ENCODE measurements at places on chromosomes 3 and 15.
A peak's percentile ranks its signal among the peaks of the same experiment; 100 is the strongest.

DNA sequence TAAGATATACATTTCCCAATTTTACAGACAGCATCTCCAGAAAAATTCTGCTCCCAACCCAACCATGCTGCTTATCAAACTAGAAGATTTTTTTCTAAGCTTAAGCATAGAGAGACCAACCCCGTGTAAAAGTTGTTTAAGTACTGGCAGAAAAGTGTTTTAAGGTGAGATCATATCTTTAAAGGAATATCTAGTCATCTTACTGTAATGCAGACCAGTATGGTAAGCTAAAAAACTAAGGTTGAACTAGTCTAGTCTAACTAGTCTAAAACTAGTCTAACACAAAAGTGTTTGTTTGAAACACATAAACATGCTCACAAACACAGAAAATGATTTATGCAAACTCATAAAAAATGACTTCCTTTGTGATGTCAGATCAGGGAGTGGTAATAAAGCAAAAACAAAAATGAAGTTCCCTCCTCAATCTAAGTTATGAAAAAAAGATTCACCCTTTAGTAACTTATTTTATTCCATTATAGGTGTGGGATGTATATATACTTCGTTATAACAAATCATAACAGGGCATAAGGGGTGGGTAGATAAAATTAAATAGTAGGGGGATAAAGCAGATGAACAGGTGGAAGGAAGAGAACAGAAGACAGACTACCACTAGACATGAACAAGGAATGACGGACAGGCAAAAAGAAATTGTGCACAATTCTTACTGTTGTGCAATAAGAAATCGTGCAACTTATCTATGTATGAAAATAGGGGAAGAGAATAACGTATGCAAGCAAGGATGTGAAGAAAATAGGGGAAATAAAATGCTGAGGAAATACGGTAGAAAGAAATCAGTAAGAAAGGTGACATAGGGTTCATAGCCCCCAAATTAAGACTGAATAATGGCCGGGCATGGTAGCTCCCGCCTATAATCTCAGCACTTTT is 10.0 kb downstream of the MYO5A start:
- DNase-seq, result no peak

GRCh38 chr15:81336568-81336967 is 12.6 kb upstream of the STARD5 start:
- DNase-seq, result no peak

DNA sequence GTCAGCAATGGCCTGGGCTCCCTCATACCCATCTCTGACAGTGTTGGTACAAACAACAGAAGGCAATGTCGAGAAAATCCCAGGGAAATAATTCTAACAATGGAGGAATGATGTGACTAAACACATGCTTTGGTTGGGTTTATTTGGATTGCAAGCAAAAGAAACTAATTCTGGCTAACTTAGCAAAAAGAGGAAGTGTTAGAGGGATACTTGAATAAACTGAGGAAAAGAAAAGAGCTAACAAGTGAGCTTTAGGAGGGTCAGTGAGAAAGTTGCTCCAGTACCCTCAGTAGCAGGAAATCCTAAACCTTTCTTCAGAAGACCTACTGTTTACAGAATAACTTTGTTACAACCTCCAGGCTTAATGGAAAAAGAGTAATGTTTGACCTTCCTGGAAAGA is 264.6 kb upstream of the WNT5A start:
- DNase-seq, result no peak

- DNase-seq, result no peak
These were observed 27.4 kb upstream of the SNTN start for GRCh38 chr3:63624941-63625560.

GRCh38 chr3:106819440-106819839 is 557.8 kb upstream of the CCDC54 start:
- DNase-seq, result no peak

DNA sequence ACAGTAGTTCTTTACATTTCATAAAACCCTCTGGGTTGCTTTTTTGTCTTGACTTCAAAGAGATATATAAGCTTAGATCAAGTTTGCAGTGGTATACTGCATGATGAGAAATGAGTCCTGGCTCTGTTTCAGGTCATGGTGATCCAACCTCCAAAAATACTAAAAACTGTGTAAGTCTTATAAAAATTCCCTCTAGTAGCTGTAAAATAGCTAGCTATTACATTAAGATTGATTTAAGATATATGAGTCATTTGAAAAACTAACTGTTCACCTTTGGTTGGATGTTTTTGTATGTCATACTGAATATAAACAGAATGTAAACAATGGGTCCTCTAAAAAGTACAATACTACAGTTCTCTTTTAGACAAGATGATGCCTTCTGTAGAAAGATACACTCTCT is 879.2 kb downstream of the ROBO1 start:
- DNase-seq, result no peak

- no peak for DNase-seq
These were observed 48.3 kb downstream of the EXD1 start for GRCh38 chr15:41182266-41182665.

DNA sequence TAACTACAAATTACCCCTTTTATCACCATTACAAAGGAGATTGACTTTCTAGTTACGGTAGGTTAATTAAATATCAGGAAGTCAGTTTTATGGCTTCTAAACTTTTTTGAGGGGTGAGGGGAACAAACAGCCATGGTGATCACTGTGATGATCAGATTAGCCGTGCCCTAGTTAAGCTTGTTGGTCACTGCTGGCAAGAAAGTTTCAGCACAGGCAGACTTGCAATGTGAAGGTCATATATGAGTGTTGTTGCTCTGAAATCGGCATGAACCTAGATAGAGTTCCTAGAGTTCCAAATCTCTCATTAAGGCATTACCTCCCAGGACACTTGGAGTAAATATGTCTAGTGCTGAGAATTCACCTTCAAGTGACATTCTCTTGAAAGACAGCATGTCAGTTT is 156.6 kb downstream of the GHSR start:
- no peak for DNase-seq

DNA sequence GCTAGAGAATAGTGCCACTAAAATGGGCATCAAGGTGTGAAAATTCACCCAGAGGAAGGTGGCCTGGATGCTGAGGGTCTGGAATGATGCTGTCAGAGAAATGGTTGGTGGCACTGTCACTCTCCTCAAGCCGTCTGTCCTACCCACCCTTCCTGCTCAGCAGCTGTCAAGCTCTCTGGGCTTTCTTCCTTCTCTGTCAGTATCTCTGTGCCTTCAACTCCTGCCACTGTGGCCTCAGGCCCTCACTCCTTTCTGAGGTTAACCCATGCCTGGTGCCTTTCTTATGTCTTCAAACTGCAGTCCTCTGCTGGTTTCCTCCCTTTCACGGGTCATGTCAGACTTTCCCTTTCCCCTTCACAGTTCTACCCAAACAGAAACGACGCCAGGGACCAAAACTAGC is 4.4 kb downstream of the MYO5C start:
- no peak for DNase-seq

DNA sequence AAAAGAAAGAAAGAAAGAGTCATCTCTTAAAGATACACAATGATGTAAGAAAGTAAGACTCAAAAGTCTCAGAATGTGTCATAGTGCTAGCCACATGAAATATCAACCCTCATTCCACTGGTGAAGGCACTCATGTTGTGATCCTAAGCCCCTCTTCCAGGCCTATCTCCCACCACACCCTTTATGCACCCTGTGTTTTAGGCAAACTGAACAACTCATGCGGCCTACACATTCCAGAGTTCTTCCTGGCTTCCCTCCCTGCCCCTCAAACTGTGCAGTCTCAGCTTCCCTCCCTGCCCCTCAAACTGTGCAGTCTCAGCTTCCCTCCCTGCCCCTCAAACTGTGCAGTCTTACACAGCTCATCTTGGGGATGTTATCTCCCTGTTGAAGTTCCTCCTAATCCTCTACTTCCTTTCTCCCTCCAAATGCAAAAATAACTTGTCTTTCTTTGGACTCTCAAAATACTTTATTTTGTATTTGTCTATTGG is 69.0 kb upstream of the FNDC3B start:
- DNase-seq, result no peak

- DNase-seq, result no peak
These were observed 11.7 kb downstream of the MAP1A start for GRCh38 chr15:43529141-43529540.

- peak; percentile 45 for DNase-seq
These were observed at the start of gene PLCL2 for GRCh38 chr3:16884748-16885592. PLCL2 (plus strand) TSS chr3:16884955; CDS start chr3:16885040, 85 bp downstream.

GRCh38 chr15:86663304-86663703 is 583.6 kb downstream of the AGBL1 start:
- no peak for DNase-seq

DNA sequence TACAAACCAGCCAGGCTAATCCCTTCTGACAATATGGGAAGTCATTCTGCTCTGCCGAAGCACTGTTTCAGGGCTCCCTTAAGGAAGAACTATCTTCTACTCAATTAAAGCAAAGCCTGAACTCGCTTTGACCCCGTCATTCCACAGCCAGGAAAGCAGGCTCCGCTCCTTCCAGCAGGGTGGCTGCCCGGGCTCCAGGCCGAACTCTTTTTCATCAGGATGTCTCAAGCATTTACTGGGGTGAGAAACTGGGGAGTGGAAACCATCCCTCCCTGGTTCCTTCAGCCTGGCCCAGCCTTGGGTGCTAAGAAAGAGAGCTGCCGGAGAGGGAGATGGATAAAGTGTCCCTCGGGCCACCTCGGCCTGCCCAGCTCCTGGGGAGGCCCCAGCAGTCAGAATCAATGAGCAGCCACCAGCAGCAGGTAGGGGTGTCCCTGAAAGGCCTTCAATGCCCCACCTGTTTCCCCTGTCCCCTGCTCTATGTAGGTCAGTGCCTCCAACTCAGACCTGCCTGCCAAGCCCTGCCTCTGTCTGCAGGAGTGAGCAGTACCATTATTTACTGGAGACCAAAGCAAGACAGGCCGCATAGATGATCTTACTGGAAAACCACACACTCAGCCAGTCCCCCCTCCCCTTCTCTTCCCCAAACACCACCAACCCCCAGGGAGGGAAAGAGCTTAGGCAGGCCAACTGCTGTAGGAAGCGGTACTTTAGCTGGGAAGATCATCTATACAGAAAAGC is 225.6 kb upstream of the TLE3 start:
- no peak for DNase-seq

- no peak for DNase-seq
These were observed 14.9 kb upstream of the LEKR1 start for GRCh38 chr3:156811089-156811862.

- no peak for DNase-seq
These were observed 20.4 kb downstream of the COLQ start for GRCh38 chr3:15501126-15501525.

GRCh38 chr3:69370901-69371301 is 15.0 kb downstream of the FRMD4B start:
- DNase-seq, result no peak

GRCh38 chr3:195187609-195188425 is 83.1 kb downstream of the XXYLT1 start:
- no peak for DNase-seq

- no peak for DNase-seq
These were observed 81.1 kb downstream of the IQCH start for GRCh38 chr15:67335534-67336222.

- DNase-seq, result no peak
These were observed 40.6 kb upstream of the C3orf80 start for GRCh38 chr3:160184655-160185054.

GRCh38 chr3:105835606-105836005 is 33.2 kb downstream of the CBLB start:
- no peak for DNase-seq

GRCh38 chr3:157336252-157337009 is 100.2 kb upstream of the PTX3 start:
- no peak for DNase-seq

DNA sequence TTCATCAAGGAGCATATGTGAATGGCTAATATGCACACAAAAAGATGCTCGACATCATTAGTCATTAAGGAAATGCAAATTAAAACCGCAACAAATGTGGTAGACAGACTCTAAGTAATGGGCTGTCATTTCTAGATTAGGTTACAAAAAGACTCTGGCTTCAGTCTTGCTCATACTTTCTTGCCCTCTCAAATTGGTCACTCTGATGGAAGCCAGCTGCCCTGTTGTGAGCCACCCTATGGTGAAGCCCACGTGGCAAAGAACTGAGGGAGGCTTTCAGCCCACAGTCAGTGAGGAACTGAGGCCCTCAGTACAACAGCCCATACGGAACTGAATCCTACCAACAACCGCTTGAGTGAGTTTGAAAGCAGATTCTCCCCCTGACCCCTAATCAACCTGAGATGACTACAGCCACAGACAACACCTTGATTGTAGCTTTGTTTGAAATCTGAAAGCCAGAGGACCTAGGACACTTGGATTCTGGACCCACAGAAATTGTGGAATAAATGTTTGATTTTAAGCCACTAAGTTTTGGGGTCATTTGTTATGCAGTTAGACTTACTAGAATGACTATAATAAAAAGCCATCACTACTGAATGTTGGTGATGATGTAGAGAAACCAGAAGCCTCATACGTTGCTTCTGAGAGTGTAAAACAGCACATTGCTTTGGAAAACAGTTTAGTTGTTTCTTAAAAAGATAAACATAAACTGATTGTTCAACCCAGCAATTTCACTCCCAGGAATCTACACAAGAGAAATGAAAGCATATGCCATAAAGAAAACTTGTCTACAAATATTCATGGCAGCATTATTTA is 45.7 kb downstream of the EHHADH start:
- DNase-seq, result no peak

GRCh38 chr3:134419214-134419959 is 45.1 kb upstream of the AMOTL2 start:
- DNase-seq, result no peak

- no peak for DNase-seq
These were observed 133.5 kb downstream of the KCNMB2 start for GRCh38 chr3:178669758-178670157.

DNA sequence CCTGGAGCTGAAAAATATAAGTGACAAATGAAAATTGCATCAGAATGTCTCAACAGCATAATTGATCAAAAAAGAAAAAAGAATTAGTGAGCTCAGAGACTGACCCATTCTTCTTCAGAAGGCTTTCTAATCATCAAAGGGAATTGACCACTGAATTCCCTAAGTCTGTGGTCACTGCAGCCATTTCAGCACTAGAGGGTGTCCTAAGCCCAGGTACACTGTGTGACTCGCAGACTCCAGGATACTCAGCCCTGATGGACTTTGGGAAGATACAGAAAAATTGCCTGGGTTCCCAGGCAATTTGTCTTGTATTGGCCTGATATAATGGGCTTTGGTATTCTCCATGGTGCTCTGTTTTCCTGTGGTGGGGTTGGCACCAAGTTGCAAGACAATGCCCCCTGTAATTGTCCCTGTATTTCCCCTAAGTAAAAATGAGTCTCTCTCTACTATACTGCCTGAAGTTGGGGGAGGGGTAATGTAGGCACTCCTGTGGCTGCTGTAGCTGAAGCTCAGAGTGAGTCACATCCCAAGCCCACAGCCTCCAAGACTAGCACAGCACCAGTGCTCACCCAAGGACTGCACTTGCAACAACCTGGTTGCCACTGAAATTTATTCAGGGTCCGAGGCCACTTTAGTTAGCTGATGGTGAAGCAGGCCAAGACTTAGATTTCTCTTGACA is 256.0 kb upstream of the STAC start:
- DNase-seq, result no peak

DNA sequence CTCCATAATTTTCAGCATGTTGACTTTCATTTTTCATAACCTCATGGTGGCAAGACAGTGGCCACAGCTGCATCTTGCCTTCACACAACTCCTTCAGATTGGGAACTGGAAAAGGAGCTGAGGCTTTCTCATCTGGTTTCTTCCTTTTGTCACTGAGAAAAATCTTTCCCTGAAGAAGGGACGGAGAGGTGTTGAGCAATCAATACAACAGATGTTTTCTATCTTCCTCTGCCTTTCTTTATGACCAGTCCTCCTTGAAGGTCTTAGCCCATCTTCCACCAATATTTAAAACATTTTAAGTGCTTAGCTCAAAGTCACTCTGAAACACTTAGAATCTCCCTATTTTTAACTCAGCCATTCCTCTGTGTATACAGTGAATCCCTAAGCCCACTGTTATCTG is 11.9 kb downstream of the ZNF660 start:
- DNase-seq, result no peak
